NCI-H1436 (cell line): ENCODE measurements at places on chromosomes 3 and 15.
A peak's percentile ranks its signal among the peaks of the same experiment; 100 is the strongest.

DNA sequence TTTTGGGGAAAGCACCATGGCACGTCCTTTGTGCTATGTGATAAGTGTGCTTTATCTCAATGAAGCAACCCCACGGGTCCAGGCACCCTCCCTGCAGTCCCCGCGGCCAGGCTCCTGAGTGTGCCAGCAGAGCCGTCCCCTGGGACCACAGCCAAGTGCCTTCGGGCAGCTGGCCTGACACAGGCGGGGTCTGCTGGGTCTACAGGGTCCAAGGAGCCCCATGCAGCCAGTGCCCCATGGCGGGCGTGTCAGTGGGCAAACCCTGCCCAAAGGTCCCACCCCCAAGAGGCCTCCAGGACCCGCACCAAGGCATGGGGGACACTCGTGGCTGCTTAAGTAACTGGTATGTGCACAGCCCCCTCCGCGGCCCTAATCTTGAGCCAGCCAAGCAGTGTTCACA lies 35.3 kb downstream of the KLHL25 start:
- no peak for DNase-seq

- peak; percentile 43 for DNase-seq
Observed at GRCh38 chr15:50182219-50183013, 420 bp downstream of the SLC27A2 start.

DNA sequence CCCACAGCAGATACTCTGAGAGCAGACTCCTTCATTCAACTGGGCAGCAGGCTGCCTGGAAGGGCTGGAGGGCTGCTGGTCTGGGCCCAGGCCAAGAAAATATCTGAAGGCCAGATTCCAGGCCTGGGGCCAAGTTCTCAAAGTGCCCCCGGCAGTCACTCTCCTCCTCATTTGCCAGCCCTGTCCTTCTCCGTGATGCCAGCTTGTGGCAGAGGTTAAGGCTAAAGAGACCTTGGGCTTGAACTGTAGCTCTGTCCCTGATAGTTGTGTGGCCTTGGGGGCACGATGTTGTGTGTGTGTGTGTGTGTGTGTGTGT lies 39.0 kb downstream of the FAM3D start:
- DNase-seq, result no peak

DNA sequence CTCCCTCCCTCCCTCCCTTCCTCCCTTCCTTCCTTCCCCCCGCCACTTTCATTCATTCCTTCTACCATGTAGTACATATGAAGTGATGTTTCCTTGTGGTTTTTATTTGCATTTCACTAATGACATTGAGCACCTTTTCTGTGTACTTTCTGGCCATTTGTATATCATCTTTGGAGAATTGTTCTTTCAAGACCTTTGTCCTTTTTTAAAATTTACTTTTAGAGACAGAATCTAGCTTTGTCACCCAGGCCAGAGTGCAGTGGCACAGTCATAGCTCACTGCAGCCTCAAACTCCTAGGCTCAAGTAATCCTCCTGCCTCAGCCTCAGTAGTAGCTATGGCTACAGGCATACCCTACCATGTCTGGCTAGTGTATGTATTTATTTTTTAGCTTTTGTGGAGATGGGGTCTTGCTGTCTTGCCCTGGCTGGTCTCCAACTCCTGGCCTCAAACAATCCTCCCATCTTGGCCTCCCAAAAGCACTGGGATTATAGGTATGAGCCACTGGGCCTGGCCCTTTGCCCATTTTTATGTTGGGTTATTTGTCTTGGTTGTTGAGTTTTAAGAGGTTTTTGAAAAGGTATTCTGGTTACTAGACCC lies 42.0 kb upstream of the CTDSPL2 start:
- DNase-seq, result no peak

GRCh38 chr3:193991666-193992424 lies 144.1 kb upstream of the HES1 start:
- DNase-seq, result no peak

- DNase-seq, result no peak
Observed at GRCh38 chr3:170749185-170749584, 120.8 kb downstream of the RPL22L1 start.

DNA sequence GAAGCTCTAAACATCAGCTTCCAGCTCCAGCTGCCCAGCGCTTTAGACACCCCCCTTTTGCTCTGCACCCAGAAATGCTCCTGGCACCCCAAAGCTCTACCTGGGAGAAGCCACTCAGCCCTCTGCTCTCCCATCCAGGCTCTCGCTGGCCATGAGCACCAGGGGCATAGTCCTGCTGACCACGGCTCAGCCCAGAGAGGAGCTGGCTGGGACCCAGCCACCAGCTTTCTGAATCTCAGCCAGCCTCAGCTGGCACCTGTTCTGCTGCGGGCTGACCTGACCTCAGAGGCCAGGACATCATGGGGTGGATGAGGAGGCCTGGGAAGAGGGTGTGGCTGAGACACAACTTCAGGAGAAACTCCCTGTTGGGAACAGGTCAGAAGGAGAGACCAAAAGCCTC lies 8.6 kb downstream of the NTRK3 start:
- DNase-seq, result no peak

DNA sequence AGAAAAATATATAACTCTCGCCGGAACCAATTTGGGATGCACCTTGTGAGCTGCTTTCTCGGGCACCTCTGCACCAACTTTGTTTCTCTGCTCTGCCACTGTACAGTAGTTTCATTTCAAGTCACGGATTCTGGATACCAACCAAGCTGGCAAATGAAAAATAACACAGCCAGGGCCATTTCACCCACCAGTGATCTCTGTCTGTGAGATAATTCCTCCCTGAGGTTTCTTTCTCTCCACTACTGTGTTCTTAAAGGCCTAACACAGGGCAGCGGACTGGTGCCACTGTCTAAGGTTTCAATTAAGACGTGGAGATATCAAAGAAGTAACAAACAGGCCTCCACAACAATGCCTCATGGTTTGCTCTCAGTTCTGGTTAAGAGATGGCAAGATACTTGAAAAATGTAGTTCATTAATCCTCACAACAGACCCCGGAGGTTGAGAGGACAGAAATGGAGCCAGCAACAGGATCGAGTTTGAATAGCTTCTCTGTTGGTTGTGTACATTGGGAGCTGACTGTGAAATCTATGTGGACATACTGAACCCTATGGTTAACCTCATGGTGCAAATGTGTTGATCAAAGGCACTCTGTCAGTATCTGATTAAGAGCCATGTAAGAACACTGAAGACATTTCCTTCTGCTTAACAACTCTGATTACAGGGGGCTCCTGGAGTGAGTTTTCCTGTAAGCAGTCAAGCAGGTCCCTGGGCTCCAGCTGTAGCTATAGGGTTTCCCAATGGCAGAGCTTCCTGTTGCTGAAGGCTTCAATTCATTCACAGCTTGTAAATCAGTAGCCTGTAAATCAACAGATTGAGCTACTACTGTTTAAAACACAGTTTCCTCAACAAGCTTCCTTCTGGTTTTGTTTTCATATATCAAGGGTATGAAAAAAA lies 470.5 kb downstream of the EPHA3 start:
- DNase-seq, result no peak

- DNase-seq, result no peak
Observed at GRCh38 chr3:49840388-49840787, 16.0 kb downstream of the TRAIP start.

GRCh38 chr15:89666184-89666857 lies 11.1 kb upstream of the KIF7 start:
- no peak for DNase-seq

GRCh38 chr3:162274070-162274469 lies 777.5 kb downstream of the OTOL1 start:
- DNase-seq, result no peak

GRCh38 chr15:97791824-97792792 lies 168.4 kb upstream of the ARRDC4 start:
- no peak for DNase-seq

DNA sequence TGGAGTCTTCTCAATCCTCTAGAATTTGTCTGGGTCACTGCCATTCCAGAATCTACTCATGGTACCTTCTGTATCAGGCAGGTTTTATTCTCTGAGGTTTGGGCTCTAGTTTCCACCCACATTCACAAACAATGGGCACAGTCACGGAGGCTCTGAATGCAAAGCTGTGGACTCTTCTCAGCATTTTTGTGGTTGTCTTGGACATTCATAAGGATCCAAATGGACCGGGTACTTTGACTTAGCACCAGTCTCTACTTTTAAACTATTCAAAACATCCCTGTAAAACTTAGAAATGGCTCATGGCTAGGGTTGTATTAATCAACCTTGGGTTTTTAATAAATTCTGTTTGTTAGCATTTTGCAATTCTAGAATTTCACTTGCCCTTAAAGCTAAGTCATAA lies 277.9 kb upstream of the THBS1 start:
- no peak for DNase-seq

GRCh38 chr3:164224126-164224525 lies 854.2 kb downstream of the SI start:
- DNase-seq, result no peak

- no peak for DNase-seq
Observed at GRCh38 chr3:9067352-9067975, 104.2 kb upstream of the RAD18 start.

GRCh38 chr3:16999871-17000270 lies 115.1 kb downstream of the PLCL2 start:
- DNase-seq, result no peak
